Hematopoietic multipotent progenitor cell treated with erythropoietin and hydrocortisone succinate and interleukin-3 and kit ligand, for 17 days (in vitro differentiated cells): ENCODE measurements at places on chromosomes 2 and 18.
A peak's percentile ranks its signal among the peaks of the same experiment; 100 is the strongest.

DNA sequence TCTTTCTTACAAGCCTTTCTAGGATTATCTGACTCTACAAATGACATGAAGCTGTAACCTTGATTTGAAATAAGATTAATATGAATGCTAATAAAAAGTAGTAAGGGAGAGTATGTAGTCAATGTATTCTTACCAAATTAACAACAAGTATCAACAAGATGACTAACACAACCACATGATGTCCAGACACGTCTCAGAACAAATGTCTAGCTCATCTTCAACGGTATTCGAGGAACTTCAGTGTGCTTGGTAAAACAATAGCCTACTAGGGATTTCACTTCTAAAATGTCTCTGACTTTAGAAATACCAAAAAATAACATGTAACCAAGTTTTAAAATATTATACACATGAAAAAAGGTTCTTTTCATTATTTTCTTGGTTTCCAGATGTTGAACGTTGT is 3.4 kb downstream of the HDLBP start:
- DNase-seq, result no peak

GRCh38 chr18:31996007-31996406 is 22.6 kb upstream of the RNF125 start:
- DNase-seq, result no peak

GRCh38 chr2:229445019-229445418 is 173.9 kb upstream of the PID1 start:
- no peak for DNase-seq

DNA sequence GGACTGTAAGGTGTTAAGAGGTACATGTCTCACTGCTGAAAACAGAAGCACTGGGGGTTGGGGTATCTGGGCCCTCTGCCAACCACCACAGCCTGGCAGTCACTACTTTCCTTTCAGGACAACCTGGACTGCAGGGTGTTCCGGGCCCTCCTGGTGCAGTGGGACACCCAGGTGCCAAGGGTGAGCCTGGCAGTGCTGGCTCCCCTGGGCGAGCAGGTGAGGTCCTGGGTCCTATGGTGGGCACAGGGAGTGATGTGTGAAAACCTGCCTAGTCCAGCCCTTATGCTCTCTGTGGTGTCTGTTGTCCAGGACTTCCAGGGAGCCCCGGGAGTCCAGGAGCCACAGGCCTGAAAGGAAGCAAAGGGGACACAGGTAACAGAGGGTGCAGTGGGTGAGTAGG is 40.0 kb downstream of the MARCO start:
- no peak for DNase-seq

DNA sequence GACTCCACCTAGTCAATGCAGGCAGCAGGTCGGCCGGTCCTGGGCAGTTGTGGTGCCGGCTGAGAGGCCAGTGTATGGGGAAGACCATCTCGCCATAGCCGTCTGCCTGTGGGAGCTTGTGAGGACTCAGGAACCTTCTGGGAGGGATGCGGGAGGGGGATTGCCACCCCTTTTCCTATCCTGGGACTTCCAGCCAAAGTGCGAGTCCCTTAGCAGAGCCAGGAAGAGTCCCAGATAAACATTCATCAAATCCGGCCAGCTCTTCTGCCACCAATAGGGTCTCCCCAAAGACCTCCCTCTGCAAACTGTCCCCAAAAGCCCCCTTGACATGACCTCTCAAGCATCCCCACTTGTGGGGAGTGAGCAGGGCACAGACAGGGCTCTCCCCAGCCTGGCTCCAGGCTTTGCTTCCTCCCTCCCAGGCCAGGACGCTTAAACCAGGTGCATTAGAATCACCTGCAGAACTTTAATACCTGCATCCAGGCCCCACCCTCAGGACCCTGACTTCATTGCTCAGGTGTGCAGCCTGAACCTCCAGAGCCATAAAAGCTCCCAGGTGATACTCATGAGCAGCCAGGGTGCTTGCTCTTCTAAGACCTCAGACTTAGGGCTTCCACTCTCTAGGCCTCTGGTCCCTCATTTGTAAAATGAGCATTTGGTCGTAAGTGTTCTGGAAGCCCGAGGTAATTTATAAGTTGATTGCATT is 159.3 kb downstream of the CAPN13 start:
- DNase-seq, result no peak

DNA sequence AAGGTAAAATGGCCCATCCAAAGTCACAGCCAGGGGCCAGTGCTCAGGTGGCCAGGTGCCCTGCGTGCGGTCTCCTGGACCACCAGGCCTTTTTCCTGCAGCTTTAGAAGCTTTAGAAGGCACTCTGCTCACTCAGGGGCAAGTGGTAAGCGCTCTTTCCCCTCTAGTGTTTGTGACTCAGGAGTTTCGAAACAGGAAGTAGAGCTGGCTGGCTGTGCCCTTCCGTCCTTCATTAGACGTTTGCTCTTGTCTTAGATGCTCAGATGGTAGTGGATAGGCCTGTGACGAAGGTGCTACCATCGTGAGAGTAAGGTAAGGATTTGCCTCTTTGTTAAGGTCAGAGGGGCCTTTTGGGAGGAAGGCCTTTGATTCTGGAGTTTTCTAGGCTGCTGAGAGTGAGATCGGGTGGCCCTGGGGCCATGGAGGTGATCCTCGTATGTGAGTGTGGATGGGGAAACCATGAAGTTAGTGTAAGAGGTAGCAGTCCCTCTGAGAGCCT is at the start of gene CASP8:
TSS of gene CASP8 (plus strand) at position 235 of the 499 bp plus-strand sequence. CDS start 5,951 bp downstream, outside the sequence.
- peak; percentile 65 for DNase-seq

DNA sequence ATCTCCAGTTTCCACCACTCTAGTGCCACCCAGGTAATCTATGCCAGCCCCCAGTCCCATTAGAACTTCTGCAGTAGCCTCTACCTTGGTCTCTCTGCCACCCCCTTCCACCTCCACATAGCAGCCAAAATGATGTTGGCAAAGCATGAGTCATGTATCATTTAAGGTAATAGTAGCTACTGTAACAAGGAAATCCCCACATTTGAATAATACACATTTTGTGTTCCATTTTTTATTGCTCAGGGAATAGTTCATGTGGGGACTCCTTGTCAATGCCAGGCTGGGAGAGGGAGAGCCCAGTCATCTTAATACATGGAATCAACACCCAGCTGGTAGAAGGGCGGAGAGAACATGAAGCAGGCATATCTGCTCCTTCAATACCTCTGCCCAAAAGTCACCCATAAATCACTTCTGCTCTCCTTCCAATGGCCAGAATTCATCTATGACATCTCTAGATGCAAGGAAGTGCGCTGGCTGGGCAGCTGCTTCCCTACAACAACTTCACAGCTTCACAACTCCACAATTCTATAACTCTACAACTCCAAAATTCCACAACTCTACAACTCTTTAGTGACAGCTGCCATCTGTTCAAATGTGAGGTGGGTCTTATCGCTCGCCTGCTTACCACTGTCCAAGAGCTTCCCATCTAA is 70.6 kb upstream of the GLS start:
- no peak for DNase-seq

DNA sequence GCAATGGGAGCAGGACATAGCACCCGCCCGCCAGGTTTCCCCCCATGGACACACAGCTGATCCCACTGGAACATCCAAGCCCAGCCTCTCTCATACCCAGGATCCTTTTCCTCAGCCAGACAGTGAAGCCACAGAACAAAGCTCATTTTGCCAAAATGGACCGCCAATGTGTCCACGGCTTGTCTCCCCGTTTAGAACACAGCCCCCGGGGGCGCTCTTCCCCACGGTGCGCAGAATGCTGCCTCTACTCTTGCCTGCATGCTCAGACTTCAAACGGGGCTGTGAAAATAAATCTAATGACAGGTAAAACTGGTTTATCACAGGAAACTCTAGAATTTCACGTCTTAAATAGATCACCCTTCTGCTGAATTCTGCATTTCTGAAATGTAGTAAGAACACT is 548.5 kb upstream of the ID2 start:
- no peak for DNase-seq

DNA sequence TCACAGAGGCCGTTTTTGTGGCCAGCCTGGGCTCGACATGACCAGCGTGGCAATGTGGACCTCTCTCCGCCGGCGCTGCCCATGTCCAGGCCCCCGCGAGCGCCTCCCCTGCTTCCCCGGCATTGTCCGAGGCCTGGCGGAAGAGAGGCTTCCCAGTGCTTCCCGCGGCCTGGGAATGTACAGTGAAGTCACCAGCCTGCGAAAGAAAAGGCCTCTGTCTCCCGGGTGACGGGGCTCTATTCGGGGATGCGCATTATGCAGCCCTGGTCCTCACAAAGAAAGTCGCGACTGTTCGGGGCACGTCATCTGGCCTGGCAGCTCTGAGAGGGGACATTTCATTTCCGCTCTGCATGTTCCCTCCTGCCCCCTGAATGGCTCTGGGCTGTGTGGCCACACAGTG is 109.2 kb upstream of the AGAP1 start:
- no peak for DNase-seq

- no peak for DNase-seq
Observed at GRCh38 chr18:49155857-49156256, 205.1 kb upstream of the SMAD7 start.

GRCh38 chr2:168028362-168028761 is 219.0 kb downstream of the STK39 start:
- DNase-seq, result no peak

DNA sequence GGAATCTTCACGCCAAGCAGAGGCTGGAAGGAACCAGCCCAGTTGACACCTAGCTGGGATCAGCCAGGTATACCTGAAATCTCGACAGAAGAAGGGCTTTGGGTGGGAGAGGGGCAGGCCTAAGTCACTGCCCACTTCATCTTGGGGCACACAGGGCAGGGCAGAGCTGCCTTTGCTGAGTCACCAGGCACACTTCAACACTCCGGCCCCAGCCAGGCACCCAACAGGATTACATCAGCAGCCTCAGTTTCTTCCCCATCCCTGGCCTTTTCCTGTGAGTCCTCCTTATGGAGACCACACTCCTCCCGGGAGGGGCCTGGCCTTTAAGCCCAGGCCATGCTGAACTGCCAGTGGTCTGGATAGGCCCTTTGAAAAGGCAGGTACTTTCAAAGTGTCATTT is 201.7 kb upstream of the HS6ST1 start:
- no peak for DNase-seq

- no peak for DNase-seq
Observed at GRCh38 chr2:68250652-68251186, 1.6 kb downstream of the PPP3R1 start.

- no peak for DNase-seq
Observed at GRCh38 chr2:237475704-237476141, 11.3 kb upstream of the MLPH start.

DNA sequence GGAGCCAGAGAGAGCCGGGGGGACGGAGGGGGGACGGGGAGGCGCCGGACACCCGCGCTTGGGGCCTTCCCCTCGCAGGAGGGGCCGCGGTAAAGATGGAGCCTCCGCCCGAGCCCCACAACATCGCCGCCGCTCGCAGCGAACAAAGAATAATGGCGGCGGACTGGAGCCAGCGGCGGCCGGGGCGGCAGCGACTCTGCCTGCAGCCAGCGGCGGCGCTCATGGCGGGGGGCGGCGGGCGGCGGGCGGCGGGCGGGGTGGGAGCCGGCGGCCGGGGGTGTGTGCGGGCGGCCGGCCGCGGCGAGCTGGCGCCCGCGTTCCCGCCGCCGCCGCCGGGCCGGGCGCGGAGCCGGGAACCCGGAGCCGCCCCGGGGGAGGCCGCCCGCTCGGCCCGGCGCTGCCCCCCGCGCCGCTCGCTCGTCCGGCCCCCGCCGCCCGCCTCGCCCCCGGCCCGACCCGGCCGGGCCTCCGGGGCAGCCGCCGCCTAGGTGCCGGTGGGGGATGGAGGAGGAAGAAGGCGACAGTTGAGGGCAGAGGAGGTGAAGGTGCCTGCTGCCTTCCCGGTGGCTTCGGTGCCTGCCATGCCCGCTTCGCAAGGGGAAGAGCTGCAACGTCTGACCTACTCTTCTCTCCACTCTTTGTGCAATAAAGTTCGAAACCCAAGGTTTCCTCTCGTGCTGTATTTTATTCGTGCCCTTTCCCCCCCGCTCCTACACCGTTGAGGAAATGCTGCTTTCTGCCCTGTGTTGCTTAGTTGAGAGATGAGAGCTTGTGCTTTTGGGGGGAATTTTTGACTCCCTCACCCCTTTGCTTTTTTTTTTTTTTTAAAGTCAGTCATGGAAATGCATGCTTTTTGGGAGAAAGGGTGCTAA is 634 bp downstream of the CREB1 start:
- peak; percentile 72 for DNase-seq

GRCh38 chr2:128234613-128235012 is 84.1 kb downstream of the HS6ST1 start:
- DNase-seq, result no peak

- DNase-seq, result no peak
Observed at GRCh38 chr2:238227587-238228032, 12.2 kb downstream of the HES6 start.

GRCh38 chr2:196365145-196365544 is 193.8 kb upstream of the STK17B start:
- no peak for DNase-seq

DNA sequence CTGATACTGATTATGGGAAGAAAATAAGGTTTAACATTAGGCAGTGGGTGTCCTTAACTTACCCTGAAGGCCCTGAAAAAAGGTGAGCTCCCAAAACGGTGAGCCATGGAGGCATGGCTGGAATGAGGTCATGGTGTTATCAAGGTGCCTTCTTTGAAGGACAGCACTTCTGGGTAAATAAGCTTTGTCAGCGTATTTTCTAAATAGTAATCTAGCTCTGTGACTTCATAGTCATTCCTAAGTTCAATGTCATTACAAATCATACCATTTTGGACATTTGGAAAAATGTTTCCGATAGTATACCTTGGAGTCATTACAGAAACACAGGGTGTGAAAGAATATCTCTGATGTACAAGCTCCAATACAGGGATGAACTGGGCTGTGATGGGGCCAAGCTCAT is 35.2 kb upstream of the CNGA3 start:
- DNase-seq, result no peak

DNA sequence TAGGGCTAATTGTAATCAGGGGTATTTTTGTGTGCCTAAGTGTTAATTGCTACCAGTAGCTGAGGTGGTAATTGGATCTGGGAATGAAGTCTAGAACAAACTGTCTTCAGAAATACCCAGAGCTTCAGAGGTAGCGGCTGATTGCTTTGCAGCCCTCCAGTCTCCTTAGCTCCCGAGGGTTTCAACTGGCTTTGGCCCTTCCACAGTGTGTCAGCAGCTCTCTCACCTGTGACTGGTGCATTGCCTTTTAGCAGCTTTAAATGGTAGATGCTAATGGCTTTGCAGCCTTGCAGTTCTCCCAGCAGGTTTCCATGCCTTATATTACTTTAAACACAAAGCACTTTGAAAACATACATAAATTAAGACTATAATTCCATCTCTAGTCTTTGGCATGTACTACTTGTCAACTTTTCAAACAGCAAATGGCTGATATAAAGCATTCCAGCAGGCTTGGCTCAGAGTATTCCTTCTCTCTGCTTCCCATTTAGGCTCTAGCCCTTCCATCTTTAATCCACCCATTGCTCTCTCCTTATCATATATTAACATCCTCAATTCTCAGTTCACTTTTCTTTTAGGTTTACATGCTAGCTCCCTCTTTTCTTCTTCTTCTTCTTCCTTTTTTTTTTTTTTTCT is 156.4 kb upstream of the GALNT13 start:
- DNase-seq, result no peak

- DNase-seq, result no peak
Observed at GRCh38 chr2:67841711-67842110, 221.1 kb downstream of the C1D start.
